Activated CD8-positive, alpha-beta memory T cell treated with anti-CD3 and anti-CD28 coated beads for 48 hours (primary cell): ENCODE measurements at places on chromosomes 2 and 18.
A peak's percentile ranks its signal among the peaks of the same experiment; 100 is the strongest.

- DNase-seq = no peak
These were observed 24.0 kb downstream of the CERKL start for GRCh38 chr2:181632733-181633401.

DNA sequence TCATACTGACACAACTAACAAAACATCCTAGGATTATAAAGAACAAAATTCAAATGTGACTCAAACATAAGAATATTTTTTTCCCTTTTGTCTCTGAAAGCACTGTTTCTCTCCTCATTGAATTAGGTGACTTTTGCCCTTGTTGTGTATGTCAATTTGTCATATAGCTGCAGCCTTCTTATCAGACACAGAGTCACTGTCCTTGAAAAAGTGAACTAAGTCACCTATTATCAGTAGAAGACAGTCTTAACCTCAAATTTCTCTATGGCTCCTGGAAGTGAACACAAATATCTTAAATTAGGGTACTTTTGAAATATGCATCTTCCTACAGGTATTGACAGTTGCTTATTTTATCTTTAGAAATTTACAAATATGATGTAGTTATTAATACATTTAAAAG lies 360.6 kb downstream of the NBAS start:
- DNase-seq = no peak

DNA sequence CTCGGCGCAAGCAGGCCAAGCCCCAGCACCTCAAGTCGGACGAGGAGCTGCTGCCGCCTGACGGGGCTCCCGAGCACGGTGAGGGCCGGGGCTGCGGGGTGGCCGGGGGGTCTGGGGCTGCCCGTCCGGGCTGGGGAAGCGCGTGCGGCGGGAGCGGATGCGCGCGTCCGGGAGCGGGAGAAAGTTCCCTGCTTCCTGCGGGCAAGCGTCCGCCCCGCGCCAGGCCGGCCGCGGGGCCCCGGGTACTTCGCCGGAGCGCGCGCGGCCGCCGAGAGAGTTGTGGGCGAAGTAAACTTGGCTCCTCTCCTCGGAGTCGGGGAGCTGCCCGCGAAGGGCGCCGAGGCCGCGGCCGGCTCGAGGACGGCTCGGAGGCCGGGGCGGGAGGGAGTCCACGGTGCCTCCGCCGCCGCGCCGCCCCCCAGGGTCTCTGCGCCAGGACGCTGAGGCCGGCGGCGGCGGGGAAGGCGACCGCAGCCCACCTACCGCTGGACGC lies 707 bp downstream of the SALL3 start:
- no peak for DNase-seq

DNA sequence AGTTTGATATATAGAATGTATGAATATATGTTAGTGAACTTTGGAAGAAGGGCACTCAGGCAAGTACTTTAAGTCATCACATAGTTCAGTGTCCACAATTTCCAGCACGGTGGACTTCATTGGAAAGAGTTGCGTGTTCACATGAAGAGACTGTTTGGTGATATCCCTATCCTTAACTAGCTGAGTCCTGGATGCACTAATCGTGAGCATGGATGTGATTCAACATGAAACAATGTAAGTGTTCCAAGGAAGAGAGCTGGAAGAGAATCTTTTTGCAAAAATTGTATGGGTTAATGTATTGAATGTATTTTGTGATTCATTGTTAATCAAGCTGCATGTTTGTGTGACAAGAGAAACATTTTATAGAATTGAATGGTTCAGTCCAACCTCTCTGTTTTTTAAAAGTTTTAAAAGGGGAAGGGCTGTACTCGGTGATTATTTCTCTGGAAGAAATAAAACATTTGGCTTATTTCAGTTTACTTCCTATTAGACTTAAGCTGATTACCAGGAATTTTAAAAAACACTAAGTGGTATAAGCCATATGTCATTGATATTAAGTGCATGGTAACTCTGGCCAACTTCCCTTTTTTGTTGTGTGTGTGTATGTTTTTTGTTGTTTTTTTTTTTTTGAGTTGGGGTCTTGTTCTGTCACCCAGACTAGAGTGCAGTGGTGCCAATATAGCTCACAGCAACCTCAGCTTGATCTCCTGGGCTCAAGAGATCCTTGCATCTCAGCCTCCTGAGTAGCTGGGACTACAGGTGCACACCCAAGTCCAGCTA lies 8.6 kb downstream of the XRCC5 start:
- no peak for DNase-seq

GRCh38 chr2:118853129-118853640 lies 5.7 kb upstream of the EN1 start:
- no peak for DNase-seq

DNA sequence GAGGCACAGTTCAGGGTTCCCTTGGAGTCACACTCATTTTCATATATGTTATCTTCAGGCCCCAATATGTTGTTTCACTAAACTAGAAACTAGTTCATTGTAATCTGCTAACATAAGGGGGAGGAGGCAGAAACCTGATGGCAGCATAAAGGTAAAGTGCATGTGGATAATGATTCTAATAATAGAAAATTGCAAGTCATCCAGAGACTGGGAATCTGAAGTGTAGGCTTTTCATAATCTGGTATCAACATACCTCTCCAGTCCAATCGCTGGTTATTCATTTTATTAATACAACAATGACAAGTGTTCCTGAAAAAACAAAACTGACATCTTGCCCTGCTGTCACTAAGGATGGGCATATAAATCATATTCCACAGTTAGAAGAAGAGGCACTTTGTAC lies 326.3 kb upstream of the ZNF804A start:
- no peak for DNase-seq

- peak; percentile 11 for DNase-seq
These were observed 403 bp upstream of the CLUL1 start for GRCh38 chr18:596288-596881.

DNA sequence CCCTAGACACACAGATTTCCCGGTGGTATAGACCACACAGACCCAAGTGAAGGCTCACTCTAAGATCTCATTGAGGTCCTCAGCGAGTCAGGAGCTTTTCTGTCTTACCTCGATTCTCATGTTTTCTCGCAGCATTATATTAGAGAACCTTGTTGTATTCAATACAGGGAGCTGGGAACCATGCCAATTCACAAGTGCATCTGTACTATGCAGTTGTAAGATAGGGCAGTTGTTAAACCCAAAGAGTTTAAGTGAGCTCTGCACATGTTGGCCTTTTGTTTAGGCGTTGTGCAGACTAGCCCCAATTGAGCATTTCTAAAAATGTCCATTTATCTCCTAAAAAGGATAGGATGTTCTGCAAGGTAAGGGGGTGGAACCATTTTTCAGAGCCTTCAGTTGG lies 59.6 kb downstream of the FEZ2 start:
- DNase-seq = no peak

- no peak for DNase-seq
These were observed 48.9 kb downstream of the AGAP1 start for GRCh38 chr2:235542733-235543127.

DNA sequence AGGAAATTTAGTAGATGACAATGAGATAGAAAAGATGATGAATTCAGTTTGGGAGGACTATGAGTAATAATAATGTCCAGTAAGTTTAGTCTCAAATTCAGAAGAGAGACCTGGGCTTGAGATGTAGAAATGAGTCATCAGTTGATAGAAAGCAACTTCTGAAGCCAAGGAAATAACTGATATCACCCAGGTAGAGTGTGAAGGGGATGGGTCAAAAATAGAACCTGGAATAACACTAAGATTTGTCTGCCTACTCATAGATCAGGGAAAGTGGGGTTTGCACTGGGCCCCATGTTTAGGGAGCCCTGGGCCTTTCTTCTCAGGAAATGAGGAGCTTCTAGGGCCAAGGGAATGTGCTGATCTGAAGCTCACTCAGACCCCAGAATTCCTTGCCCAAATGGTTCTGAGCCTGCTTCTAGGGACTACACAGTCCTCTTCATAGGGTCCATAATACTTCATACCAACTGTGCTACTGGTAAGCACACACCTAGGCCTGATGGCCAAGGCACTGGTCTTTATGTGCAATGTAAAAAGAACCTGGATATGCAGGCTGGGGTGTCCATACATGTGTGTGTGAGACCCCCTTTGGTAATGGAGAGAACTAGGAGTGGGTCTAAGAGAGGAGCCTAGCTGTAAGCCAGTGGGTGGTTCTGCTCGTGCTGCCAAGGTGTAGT lies 141.2 kb downstream of the IKZF2 start:
- no peak for DNase-seq

DNA sequence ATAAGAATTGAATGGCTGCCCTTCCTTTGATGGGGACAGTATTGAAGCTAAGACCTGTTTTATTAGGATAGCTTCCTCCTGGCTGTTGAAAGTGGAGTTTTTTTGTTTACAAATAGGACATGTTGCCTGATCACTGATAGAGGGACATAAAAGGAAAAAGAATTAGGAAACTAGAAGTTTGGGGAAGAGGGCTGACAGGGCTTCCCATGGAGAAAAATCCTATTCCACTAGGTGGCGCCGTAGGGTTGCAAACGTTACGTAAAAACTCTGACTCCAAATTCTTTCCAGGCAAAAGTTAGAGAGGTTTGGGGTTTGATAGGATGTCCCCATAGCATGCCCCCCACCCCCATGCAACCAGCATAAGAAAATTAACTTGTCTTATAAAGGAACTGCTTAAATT lies 11.1 kb upstream of the RBFA start:
- DNase-seq = no peak

DNA sequence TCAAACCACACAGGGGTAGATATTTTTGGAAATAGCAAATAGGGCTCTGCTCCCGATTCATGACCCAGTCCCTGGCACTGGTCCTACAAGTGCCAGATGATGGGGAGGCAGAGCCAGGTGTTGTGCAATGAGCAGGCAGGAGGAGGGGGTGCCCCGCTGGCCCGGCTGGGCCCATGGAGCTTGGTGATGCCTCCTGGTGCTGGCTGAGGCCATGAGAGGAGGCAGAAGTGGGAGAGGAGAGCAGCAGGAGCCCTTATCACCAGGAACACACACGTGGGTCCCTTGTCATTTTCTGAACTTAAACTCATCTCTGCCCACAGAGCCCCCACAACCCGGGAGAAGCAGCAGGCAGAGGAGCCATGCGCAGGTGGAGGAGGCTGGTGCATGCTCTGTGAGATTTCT lies 90.5 kb upstream of the MAPK4 start:
- DNase-seq = no peak

DNA sequence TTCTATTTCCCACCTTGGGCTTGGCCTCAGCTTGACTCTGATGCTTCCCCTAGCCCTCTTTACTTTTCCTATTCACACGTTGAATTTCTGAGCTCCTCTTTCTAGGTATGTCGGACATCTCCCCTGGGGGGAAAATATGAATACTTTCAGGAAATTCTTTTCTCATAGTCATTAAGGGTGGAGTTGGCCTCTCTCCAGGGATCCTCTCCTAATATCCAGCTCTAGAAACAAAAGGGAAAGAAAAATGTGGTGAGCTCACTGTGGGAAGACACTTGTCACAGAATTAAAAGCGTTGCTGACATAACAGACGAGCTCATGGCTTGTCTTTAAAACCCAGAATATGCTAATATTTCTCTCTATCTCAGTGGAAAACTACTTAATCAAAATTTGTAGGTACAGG lies 132.7 kb upstream of the MEX3C start:
- no peak for DNase-seq

DNA sequence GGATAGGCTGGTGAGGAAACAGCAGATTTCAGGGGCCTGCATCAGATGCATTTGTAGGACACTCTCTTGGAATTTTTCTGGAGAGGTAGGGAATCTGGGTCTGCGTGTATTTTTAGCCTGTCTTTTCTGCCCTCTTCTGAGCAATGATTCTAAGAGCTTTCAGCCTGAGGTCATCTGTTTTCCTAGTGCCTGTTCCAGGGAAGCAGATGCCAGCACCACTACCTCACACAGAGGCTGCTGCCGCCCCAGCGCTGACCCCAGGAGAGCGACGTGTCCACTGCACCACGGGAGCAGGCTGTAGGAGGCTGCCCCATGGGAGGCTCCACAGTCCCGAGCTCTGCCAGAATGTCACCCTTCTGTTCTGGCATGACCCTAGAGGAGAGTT lies 316.5 kb downstream of the CYP26B1 start:
- DNase-seq = no peak

DNA sequence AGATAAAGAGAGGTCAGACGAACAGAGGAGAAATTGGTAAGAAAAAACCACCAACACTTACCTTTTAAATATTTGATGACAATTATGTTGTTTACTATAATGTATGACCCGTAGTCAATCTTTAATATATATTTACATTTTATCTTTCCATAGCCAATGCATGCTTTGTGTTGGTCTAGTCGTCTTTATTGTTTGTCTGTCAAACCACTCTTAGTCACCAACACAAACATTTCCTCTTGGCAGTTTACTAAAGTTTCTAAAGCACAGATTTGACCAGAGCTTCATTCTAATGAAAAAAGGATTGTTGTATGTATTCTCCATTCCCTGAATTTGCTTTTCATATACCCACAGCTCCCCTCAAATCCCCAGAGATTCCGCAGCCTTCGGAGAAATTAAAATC lies 784.7 kb upstream of the PIK3C3 start:
- DNase-seq = no peak

- DNase-seq = no peak
These were observed 134.1 kb downstream of the KCNH7 start for GRCh38 chr2:162704496-162704895.

DNA sequence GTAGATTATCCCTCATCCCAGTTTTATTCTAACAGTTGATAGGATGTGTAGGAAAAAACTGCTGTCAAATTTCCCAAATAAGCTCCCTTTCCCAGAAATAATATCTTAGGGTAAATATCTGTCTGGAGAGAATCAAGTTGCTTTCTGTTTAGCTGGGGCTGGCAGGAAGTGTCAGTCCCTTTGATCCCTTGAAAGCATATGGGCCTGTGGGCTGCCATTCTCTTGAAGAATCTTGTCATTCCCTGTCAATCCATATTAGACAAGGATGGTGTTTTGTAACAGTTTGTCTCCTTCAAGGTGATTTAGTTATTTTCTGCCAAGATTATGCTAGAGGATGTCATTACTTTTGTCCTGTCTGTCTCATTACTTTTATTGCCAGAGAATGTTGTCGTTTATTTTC lies 37.1 kb upstream of the UBE2E3 start:
- DNase-seq = no peak

- DNase-seq = no peak
These were observed 16.0 kb downstream of the FAM178B start for GRCh38 chr2:96970248-96970875.

DNA sequence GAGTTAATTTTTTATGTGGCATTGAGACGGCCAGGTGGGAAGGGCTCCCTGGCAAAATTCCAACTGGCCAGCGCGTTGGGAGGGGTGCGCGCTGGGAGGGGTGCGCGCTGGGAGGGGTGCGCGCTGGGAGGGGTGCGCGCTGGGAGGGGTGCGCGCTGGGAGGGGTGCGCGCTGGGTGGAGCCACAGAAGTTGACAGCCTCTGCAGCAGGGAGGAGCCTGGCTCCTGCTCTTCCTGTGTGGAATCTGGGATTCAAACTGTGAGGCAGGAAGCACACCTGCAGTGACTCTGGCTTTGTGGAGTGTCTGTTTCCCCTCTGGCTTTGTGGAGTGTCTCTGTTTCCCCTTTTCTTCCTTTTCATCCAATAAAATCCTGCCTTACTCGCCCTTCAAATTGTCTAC lies 147.9 kb upstream of the CBLN2 start:
- DNase-seq = no peak

- no peak for DNase-seq
These were observed 20.5 kb upstream of the ACAA2 start for GRCh38 chr18:49833814-49834213.

- no peak for DNase-seq
These were observed 19.4 kb downstream of the BABAM2 start for GRCh38 chr2:27909901-27910300.

GRCh38 chr2:240204431-240205276 lies 64.2 kb upstream of the OTOS start:
- DNase-seq = no peak
